ENCODE measurements at places on chromosomes 4 and X.

GRCh38 chr4:39852636-39853035 lies 125.1 kb downstream of the PDS5A start:
- DNase-seq: no peak

DNA sequence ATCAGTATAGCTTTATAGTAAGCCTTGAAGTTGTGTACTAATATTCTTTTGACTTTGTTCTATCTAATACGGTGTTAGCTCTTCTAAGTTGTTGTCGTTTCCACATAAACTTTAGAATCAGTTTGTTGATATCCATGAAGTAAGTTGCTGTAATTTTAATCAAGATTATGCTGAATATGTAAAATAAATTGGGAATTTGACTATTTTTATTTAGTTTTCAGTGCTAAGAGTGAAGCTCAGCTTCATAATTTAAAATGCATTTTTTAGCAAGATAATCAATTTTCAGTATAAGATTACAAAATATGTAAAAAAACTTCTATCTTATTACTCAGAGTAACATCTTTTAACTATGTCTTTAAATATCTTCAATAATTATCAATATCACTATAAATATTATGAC lies 1374.8 kb downstream of the PCDH7 start:
- DNase-seq: no peak

GRCh38 chr4:110540982-110541451 lies 65.1 kb downstream of the ENPEP start:
- no peak for DNase-seq

GRCh38 chr4:87525636-87526295 lies 3.4 kb downstream of the SPARCL1 start:
- no peak for DNase-seq

- DNase-seq: no peak
Observed at GRCh38 chr4:40912460-40913184, 162.9 kb downstream of the NSUN7 start.

GRCh38 chr4:139973616-139974015 lies 180.4 kb downstream of the MAML3 start:
- no peak for DNase-seq

DNA sequence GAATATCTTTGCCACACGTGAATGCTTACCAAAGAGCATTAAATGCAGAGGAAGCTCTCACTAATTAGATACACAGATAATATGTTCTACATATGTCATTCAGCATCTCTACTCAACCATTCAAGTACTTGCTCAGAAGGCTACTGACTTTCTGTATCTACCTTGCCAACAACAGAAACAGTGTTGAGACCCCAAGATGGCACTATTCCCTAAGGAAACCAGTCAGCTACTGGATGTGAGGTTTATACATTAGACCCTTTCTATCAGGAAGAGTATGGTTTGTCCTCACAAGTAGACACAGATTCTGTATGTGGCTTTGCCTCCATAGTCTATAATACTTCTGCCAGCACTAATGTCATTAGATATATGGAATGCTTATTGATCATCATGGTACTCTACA lies 443.9 kb upstream of the INTU start:
- no peak for DNase-seq

DNA sequence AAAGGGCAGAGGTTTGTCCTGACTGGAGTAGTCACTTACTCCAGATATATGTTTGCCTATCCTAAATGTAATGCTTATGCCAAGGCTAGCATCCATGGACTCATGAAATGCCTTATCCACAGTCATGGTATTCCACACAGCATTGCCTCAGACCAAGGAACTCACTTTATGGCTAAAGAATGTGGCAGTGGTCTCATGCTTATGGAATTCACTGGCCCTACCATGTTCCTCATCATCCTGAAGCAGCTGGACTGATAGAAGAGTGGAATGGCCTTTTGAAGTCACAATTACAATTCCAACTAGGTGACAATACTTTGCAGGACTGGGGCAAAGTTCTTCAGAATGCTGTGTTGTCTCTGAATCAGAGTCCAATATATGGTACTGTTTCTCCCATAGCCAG lies 1014.8 kb downstream of the RAPGEF2 start:
- no peak for DNase-seq

GRCh38 chr4:180512801-180513475 lies 1730.3 kb upstream of the TENM3 start:
- no peak for DNase-seq

DNA sequence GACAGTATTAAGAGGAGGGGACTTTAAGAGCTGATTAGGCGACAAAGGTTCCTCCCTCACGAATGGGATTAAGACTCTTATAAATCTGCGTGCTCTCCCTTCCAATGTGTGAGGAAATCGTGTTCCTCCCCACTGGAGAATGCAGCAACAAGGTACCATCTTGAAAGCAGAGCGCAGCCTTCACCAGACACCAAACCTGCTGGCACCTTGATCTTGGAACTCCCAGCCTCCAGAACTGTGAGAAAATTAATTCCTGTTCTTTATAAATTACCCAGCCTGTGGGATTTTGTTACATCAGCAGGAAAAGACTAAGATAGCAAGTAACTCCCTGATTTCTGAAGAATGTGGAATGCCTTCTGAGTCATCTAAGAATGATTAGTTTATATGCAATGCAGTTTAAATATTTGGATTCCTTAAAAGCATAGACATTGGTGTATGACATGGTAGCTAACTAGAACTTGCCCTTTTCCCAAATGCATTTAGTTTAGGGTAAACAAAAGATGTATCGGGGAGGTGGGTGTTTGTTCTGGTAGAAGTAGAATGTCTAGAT lies 86.1 kb downstream of the USP46 start:
- no peak for DNase-seq

GRCh38 chr4:73683456-73683855 lies 56.9 kb upstream of the CXCL8 start:
- no peak for DNase-seq

GRCh38 chr4:173332021-173332487 lies 2.1 kb downstream of the HMGB2 start:
- DNase-seq: no peak

- no peak for DNase-seq
Observed at GRCh38 chrX:7109049-7109531, 38.4 kb upstream of the STS start.

GRCh38 chr4:73600954-73601353 lies 19.3 kb downstream of the RASSF6 start:
- no peak for DNase-seq

DNA sequence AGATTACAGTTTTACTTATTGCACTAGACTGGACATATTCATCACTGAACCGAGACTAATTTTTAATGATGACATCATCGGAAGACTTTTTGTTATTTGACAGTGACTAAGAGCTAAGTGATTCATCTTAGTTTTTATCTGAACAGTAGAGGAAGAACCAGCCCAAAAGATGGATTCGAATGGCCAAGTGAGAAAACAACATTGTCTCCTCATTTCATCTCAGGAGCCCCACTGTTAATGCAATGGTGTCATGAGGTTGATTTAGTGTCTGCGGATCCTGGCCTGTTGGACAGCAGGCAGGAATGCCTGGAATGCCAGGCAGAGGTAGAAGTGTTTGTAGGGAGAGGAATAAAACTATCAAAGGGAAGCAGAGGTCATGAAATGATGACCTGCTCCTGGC lies 37.8 kb upstream of the HPF1 start:
- DNase-seq: no peak

DNA sequence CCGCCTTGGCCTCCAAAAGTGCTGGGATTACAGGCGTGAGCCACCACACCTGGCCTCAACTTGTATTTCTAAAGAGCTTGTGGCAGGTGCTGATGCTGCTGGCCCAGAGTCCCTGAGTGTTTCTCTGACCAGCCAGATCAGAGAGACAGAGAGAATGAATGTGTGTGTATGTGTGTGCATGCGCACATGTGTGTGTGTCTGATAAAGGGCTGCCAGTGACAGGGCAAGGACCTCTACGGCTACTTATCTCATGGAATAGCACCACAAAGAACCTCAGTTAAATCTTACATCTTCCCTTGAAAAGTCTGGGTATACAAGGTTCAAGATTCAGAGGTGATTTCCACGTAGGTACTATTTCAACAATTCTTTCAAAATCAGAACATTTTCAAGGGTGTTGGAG lies 86.0 kb downstream of the SCD5 start:
- no peak for DNase-seq

GRCh38 chr4:104138116-104138515 lies 356.6 kb downstream of the CXXC4 start:
- no peak for DNase-seq

DNA sequence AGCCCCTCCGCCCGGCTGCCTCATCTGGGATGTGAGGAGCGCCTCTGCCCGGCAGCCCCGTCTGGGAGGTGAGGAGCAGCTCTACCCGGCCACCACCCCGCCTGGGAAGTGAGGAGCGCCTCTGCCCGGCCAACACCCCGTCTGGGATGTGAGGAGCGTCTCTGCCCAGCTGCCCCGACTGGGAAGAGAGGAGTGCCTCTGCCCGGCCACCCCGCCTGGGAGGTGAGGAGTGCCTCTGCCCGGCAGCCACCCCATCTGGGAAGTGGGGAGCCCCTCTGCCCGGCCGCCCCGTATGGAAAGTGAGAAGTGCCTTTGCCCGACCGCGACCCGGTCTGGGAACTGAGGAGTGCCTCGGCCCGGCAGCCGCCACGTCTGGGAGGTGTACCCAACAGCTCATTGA lies 74.3 kb upstream of the TNIP3 start:
- no peak for DNase-seq

DNA sequence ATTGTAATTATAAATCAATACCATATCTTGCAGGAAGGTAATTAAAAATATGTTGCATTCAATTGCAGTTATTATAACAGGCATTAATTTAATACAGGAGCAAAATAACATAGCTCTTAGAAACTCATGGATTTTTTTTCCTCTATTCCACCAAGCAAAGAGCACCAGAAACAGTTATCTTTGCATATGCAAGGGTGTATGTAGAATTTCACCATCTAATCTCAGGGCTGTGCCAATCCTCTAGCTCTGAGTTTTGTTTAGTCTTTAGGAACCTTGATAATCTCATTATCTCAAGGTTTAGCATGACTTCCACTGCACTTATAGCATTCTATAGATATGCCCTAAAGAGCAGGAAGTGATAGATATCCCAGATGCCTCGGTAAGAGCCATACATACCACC lies 197.5 kb downstream of the VEGFC start:
- no peak for DNase-seq

- DNase-seq: no peak
Observed at GRCh38 chrX:11944501-11944900, 186.5 kb downstream of the MSL3 start.

- DNase-seq: no peak
Observed at GRCh38 chr4:24763631-24764297, 31.6 kb upstream of the SOD3 start.

DNA sequence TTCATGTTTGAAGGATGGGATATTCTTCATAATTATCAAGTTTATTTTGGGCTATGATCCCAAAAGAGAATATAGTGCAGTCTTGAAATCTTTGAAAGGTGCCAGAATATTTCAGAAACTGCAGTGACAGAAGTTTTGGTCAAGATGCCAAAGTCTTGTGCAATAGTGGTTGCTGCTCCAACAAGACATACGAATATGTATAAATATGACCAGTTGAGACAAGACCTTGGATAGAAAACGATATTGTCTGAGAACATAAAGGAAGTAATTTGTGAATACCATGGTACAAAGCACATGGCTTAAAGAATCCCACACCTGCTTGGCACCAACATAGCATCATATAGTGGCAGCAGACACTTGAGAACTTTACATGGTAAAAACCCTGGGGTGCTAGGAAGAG lies 48.6 kb upstream of the AMELX start:
- no peak for DNase-seq

DNA sequence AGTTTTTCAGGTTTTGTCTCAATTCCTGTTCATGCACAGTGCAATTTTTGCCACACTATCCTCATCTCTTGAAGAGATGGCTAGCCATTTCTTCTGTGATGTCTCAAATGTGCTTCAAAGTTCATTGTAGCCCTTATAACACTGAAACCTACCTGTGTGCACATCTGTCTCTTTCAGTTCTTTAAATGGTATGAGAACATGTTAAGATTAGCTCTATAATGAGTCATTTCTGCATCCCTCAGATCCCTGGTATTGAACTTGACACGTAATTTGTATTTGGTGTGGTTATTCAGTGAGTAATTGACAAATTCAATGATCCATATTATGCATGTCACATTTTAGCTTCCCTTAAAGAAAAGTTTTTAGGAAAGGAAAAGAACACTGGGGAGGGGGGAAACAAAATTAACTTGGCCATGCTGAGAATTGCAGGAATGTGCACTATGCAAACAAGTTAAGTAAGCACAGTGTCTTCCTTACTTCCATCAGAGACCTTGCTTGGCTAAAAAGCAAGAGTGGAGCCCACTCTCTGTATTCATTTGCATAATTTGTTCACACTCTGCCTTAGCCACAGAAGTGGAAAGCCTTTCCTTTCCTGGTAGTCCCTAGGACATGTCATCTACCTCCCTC lies 659.8 kb upstream of the MAGEB2 start:
- DNase-seq: no peak

DNA sequence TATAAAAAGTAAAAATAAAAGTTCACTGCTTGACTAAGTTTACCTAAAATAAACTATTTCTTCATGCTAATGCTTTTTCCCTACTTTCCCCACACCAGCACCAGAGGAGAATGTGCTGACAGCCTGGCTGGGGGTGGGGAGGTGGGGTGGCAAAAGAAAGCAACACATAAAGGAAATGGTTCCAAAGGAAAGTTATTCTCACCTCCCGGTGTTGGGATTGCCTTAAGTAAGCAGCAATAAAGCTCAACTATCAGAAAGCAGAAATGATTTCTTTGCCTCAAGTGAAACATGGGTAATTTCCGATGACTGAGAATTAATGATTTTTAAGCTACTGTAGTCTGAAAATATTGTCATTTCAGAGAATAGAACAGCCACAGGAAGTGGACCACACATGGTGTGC lies 84.5 kb upstream of the DKK2 start:
- DNase-seq: no peak

GRCh38 chrX:134948333-134949241 lies 42.2 kb upstream of the SMIM10 start:
- DNase-seq: no peak

GRCh38 chrX:66009231-66009845 lies 30.5 kb downstream of the VSIG4 start:
- DNase-seq: no peak

- DNase-seq: no peak
Observed at GRCh38 chr4:41428601-41429279, 109.2 kb upstream of the LIMCH1 start.
